ENCODE measurements at places on chromosomes 3 and 15. TPM values are rescaled to one million over a fixed set of nuclear protein-coding genes. Genes with fewer than 3 reads are reported as not detected.
A peak's percentile ranks its signal among the peaks of the same experiment; 100 is the strongest.

The TM4SF1 gene
- 116 TPM for total RNA-seq

The ZDHHC23 gene
- total RNA-seq, result 10.3 TPM

The AADACL2 gene
- not detected for total RNA-seq

The PRC1 gene
- total RNA-seq, result 9.8 TPM

- no peak overlapping the region for H3K27ac ChIP-seq
- H3K27me3 ChIP-seq, result no peaks in the 10 kb centered on the region
- DNase-seq, result no peak
- peaks cover 7% of the 10 kb centered on the region for H3K4me1 ChIP-seq
- no peak overlapping the region for H3K4me3 ChIP-seq
Measured at GRCh38 chr3:194592798-194593752, 40.1 kb downstream of the TMEM44 start.

GRCh38 chr15:101001056-101001455, 81.9 kb downstream of the LRRK1 start:
- no peak overlapping the region for H3K27ac ChIP-seq
- no peaks in the 10 kb centered on the region for H3K36me3 ChIP-seq
- H3K4me3 ChIP-seq, result no peak overlapping the region
- H3K27me3 ChIP-seq, result no peaks in the 10 kb centered on the region

DNA sequence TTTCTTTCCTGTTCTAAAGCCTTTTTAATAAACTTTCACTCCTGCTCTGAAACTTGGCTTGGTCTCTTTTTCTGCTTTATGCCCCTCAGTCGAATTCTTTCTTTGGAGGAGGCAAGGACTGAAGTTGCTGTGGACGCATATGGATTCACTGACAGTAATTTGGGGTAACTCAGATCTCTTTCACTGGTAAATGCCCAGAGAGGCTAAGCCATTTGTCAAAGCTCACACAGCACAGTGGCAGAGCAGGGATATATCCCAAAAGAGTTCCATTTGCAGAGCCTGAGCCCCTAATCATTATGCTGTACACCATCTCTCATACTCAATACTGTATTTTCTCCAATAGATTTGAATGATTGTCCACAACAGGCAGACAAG, 72.3 kb upstream of the GALNT15 start:
- H3K36me3 ChIP-seq, result no peaks in the 10 kb centered on the region
- no peaks in the 10 kb centered on the region for H3K4me1 ChIP-seq
- H3K27me3 ChIP-seq, result no peaks in the 10 kb centered on the region
- H3K27ac ChIP-seq, result no peak overlapping the region

GRCh38 chr3:195106418-195106906, 164.5 kb downstream of the XXYLT1 start:
- H3K27me3 ChIP-seq, result no peaks in the 10 kb centered on the region
- peak overlapping the region; percentile 44 for H3K27ac ChIP-seq
- no peak overlapping the region for H3K4me3 ChIP-seq
- no peaks in the 10 kb centered on the region for H3K36me3 ChIP-seq

DNA sequence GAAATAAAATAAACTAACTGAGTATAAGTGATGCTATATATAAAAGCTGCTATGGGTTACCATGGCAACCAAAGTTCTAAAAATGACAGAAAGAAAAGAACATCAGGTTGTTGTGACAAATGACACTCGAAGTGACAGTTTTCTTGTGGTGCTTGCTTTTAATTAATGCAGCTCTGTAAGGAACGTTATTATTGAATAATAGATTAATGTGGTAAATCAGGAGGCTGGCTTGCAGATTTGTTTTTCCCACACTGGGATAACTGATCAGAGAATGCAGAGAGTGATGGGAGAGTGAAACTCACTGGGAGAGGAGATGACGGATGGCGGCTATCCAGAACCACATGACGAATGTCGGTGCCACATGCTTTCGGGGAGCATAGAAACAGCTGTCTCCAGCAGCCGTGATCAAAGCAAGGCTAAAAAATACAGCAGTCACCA, 207.0 kb upstream of the ATP10A start:
- H3K4me1 ChIP-seq, result no peaks in the 10 kb centered on the region
- H3K27ac ChIP-seq, result no peak overlapping the region
- no peak overlapping the region for H3K4me3 ChIP-seq
- DNase-seq, result no peak
- H3K27me3 ChIP-seq, result no peaks in the 10 kb centered on the region

All from upper lobe of left lung (tissue), 6 donors.